ENCODE measurements at places on chromosomes 12 and 14.

DNA sequence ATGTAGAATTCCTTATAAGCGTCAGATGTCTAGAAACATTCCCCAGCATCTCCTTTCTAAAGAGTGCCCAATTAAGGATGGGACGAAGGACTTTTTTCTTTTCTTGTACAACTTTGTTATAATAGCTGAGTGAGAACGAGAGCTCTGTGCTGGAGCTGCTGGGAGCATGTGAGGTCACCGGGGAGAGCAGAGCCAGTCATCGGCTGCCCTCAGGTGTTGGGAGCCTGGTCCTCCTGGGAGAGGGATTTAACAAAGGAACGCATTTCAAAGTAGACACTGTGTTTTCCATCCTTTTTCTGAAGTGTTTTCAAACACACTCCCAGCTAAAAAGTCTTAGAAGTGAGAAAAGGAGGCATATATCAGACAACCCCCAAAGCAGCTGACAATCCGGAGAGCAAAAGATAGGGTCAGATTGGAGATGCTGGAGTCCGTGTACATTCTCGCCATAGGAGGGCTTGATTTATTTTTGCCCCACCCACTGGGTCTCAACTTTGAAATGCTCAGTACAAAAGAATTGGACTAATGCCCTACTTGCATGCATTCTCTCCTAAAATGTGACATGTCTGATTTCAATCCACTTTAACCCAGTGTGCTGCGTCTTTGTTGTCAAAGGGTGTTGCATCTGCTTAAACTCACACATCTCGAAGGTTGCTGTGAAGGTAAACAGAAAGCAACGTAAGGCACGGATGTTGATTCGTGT lies 50.8 kb upstream of the PIWIL1 start:
- no peak for DNase-seq

DNA sequence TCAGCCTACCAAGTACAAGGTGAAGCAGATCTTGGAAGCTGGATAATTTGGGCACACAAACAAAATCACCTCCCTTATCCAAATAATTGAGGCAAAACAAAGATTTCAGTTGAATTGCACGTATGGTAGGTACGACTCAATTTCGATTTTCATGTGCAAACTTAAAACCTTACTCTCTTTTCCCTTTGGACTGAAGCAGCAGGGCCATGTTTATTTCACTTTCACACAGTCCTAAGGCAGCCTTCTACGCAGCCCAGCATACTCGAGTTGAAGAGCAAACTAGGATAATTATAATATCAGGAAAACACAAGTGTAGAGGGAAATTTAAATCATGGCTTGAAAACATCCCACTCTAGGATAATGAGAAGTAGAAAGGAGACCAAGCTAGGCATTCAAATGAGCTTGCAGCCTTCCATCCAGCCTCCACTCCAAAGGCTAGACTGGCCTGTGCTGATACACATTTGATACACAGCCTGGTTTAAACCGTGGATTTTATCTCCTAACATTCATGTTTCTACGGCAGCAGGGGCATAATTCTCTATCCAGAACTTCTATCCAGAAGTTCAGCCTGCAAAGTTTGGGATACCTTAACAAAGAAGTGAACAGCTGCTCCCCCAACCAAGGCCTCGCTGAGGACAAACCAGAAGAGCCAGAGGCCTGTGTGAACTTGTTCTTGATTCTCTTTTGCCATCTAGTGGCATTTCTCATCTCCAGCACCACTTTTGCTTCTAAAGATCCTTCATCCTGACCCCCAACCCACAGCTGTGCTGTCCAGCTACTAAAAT lies 2.4 kb upstream of the RNASE7 start:
- DNase-seq, result peak; percentile 40

GRCh38 chr14:91228112-91229004 lies 16.1 kb downstream of the GPR68 start:
- DNase-seq, result peak; percentile 25

DNA sequence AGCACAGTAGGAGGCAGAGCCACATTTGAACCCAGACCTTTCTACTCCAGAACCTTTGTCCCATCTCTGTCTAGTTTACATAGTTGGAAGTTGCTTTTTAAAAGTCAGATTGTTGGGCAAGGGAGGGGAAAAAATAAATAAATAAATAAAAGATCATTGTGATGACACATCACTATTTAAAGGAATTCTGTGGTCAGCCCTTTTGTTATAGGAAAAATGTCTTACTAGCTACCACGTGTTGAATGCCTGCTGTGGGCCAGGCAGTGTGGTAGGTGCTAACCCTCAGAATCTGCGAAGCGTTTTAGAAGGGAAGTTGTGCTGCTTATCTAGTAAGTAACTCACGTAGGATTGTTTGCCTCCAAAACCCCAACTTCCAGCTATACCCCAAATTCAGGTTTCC lies 62.3 kb downstream of the BHLHE41 start:
- DNase-seq, result peak; percentile 12

DNA sequence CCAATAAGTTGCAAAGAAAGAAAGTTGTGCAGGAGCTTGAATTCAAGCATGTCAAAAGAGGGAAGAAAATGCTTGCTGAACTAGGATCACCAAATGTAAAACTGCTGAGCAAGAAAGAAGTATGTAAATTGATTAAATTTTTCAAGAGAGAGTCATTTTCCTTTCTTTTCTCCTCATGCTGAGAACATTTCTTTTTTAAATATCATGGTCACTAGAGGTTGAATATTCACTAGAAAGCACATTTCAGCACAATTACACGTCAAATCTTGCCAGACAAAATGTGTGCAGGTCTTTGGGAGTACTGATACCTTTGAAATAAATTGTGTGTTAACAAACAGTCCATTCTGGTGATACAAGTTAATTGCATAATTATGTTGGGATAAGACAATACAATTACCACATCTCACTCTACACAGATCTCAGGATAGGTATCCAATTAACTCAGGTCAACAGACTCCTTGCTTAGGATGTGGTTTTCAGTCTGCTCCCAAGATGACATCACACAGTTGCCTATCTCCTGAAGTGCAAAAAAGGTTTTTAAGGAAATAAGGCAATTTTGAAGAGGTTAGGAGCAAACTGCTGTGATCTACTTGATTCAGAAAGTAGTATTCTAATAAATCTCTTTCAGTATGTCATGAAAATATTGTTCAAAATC lies 862.2 kb downstream of the RPS29 start:
- DNase-seq, result no peak

GRCh38 chr12:102542816-102543440 lies 62.6 kb upstream of the IGF1 start:
- no peak for DNase-seq

GRCh38 chr12:126051611-126052107 lies 986.4 kb downstream of the AACS start:
- no peak for DNase-seq

GRCh38 chr14:24181371-24182077 lies 7.1 kb downstream of the IPO4 start:
- DNase-seq, result no peak

- DNase-seq, result no peak
Measured at GRCh38 chr12:6163416-6164060, 36.7 kb upstream of the CD9 start.

- DNase-seq, result no peak
Measured at GRCh38 chr12:31508436-31509150, 82.3 kb downstream of the DENND5B start.

- no peak for DNase-seq
Measured at GRCh38 chr14:71803539-71804260, 128.5 kb upstream of the RGS6 start.

DNA sequence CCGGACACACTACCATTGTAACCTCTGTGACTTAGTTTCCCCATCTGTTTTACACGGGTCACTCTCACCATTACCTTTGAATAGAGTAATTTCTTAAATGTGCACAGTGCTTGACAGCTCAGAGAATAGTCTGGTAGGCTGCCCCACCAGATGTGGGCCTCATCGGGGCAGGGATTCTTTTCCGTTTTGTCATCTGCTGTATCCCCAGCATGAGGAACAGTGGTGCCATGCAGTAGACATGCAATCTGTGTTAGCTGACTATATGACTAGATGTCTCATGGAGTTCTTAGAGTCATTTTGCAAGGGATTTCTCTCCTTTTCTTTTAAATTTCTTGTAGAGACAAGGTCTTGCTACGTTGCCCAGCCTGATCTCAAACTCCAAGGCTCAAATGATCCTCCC lies 44.9 kb upstream of the PLEKHG3 start:
- no peak for DNase-seq

- DNase-seq, result no peak
Measured at GRCh38 chr12:26750531-26751175, 82.3 kb downstream of the ITPR2 start.

- DNase-seq, result peak; percentile 64
Measured at GRCh38 chr12:31736472-31736871, 7.7 kb upstream of the AMN1 start.

GRCh38 chr14:35433826-35434225 lies 29.3 kb upstream of the NFKBIA start:
- DNase-seq, result no peak

DNA sequence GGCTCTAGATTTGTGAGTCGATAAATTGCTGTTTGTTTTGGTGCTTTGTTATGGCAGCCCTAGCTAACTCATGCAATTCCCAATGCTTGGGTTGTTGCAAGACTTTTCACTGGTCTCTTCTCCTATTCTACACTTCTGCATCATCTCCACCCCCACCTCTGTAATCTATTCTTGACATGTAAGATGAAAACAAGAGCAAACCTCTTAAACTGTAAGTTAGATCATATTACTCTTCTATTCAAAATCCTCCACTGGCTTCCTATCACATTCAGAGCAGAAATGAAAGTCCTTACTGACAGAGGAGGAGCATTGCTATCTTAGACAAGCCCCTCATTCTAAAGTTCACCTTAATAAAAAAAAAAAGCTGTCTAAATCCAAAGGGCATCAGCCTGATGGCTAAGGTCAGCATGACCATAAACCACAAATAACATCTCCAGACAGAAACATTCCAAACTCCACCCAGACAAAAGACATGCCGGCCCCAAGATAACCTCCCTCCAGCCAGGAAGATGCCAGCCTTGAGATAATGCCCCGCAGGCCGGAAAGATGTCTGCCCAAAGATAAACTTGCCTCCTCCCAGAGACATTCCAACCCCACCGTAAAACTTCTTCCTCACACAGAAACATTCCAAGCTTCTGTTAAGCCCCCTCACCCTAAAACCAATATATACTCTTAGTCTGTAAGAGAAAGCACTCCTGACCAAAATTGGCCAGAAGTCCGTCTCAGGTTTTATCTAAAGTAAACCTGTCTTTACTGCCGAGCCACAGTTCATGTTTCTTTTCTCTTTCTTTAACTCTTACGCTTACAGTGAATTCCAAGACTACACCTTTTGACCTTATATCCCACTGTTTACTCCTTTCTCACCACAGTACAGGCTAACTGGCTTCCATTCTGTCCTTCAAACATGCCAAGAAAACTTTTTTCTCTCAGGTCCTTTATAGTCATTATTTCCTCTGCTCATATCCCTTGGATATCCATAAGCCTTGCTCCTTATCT lies 308.9 kb downstream of the KCNH5 start:
- DNase-seq, result no peak

GRCh38 chr14:79656496-79656895 lies 554.8 kb downstream of the DIO2 start:
- no peak for DNase-seq

DNA sequence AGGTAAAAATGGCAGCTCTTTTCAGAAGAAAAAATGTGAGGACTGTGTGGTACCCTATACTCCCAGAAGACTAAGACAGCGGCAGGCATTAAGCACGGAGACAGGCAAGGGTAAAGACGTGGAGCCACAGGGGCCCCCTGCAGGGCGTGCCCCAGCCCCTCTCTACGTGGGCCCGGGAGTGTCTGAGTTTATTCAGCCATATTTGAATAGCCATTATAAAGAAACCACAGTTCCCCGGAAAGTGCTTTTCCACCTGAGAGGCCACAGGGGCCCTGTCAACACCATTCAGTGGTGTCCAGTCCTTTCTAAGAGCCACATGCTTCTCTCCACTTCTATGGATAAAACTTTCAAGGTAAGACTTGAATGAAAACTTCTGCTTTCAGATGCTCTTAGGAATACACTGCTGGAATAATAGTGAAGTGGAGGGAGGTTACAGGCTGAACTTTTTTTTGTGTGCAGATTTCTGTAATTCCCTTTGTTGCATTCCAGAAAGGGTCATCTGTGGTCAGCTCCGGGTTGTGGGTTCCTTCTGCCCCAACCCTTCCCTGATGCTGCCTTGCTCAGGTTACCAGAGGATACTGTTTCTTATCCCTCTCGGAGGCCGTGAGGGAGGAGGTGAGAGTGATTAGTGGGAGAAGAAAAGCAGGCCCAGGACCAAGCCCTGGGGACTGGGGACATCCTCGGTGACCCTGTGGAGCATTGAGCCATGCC lies 58.4 kb downstream of the SLC25A47 start:
- no peak for DNase-seq

GRCh38 chr12:120342175-120343038 lies 14.8 kb upstream of the PLA2G1B start:
- DNase-seq, result no peak

GRCh38 chr12:43282106-43282505 lies 269.9 kb downstream of the ADAMTS20 start:
- DNase-seq, result peak; percentile 9

- DNase-seq, result no peak
Measured at GRCh38 chr14:93858896-93859295, 68.2 kb upstream of the FAM181A start.

DNA sequence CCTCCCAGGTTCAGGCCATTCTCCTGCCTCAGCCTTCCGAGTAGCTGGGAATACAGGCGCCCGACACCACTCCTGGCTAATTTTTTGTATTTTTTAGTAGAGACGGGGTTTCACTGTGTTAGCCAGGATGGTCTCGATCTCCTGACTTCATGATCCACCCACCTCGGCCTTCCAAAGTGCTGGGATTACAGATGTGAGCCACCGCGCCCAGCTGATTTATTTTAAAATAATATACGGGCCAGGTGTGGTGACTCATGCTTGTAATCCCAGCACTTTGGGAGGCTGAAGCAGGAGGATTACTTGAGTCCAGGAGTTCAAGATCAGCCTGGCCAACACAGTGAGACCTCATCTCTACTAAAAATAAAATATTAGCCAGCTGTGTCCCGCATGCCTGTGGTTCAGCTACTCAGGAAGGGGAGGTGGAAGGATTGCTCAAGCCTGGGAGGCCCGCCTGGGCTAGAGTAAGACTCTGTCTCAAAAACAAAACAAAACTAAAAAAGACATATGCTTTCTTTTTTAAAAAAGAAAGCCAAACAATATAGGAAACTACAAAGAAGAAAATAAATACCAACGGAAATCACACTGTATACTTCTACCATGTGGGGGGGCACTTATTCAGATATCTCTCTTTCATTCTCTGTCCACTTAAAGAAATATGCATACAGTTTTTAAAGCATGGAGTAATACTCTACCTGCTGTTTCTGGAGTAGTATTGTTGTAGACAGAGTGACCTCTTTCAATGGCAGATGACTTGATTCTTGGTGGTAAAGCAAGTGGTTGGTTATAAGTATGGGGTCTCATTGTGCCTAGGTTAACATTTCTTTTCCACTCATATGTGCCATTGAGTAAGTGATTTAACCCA lies 930 bp upstream of the MIA2 start:
- no peak for DNase-seq

GRCh38 chr14:30375296-30375892 lies 183.6 kb upstream of the G2E3 start:
- DNase-seq, result peak; percentile 15

DNA sequence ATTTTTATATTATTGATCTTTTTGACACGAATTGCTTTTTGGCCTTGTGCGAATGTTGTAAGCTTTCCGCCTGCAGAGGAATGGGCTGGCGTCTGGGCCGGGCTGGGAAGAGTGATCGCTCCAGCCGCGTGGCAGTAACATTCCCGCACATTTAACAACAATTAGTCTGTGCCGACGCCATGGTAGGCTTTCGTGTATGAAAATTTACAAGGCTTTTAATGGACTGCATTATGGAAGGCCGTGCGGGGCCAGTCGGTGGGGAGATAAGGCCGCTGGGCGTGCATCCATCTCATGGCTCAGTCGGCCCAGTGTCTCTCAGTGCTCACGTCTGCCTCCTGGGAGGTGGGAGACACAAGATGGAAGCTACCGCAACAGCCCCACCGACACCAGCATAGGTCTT lies 142.2 kb downstream of the PHETA1 start:
- no peak for DNase-seq
